Fibroblast of skin of right quadriceps (primary cell): ENCODE measurements at places on chromosomes 3 and 15.

GRCh38 chr3:99965681-99966408, 148.2 kb downstream of the CMSS1 start:
- no peak for DNase-seq

- no peak for DNase-seq
These were observed 94.5 kb downstream of the P3H2 start for GRCh38 chr3:190026154-190026553.

GRCh38 chr3:137105277-137105977, 147.6 kb downstream of the IL20RB start:
- DNase-seq = peak; percentile 51

DNA sequence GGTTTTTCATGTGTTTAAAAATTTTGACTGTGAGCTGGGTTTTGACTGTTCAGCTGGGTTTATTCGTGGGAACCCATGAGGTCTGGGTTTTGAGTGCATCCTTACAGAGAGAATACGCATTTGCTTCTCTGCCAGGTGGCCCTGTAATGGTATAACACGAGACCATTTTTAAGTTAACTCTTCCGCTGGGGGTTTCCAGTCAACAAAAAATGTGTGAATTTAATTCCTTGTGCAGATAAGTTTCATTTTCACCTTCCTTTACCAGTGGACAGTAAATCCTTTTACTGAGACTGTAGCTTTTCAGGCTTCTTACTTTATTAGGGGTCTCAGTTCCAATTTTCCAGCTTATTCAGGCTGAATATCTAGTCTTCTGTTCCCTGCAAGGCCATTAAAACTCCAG, 149.6 kb downstream of the OPA1 start:
- DNase-seq = no peak

- DNase-seq = no peak
These were observed 8.5 kb downstream of the ITPKA start for GRCh38 chr15:41501931-41502794.

DNA sequence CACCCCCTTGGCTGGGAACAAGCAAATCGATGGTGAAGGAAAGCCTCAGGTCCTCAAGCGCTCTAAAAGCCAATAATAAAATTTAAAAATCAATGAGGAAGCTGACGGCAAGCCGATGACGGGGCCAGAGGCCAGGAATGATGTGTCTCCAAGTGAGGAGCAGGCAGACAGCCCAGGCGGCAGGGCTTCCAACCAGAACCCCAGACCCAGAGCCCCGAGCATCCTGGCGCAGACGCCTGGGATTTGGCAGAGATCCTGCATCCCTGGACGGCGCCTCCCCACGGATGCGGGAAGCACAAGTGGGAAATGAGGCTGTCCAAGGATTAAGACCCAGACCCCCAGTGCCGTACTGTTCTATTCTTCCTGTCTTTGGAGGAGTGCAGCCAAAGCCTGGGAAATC, 123.0 kb upstream of the PROK2 start:
- DNase-seq = no peak

GRCh38 chr15:98069256-98069655, 108.8 kb downstream of the ARRDC4 start:
- DNase-seq = no peak

GRCh38 chr15:71708051-71708429, 102.3 kb upstream of the NR2E3 start:
- no peak for DNase-seq

- no peak for DNase-seq
These were observed 4.6 kb downstream of the TPM1 start for GRCh38 chr15:63046917-63047760.

- DNase-seq = no peak
These were observed 61.0 kb upstream of the RYK start for GRCh38 chr3:134311693-134312071.

DNA sequence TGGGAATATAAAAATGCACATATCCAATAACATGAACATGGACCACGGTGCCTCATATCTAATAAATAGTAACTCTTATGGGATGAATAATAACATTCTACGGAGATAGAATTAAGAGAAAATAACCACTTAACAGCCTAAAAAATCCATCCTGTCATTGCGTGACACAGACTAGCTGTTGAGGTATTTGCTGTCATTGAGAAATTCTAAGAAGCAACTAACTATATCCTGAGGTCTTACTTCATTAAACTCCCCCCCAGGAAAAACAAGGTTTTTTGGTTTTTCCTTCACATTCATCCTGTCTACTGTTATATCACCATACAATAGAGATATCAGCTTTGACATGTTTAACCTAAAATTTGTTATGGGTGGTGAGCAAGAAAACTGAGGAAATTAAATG, 14.3 kb downstream of the CEP152 start:
- no peak for DNase-seq

- peak; percentile 3 for DNase-seq
These were observed 31.5 kb upstream of the IMPG2 start for GRCh38 chr3:101351829-101352228.

DNA sequence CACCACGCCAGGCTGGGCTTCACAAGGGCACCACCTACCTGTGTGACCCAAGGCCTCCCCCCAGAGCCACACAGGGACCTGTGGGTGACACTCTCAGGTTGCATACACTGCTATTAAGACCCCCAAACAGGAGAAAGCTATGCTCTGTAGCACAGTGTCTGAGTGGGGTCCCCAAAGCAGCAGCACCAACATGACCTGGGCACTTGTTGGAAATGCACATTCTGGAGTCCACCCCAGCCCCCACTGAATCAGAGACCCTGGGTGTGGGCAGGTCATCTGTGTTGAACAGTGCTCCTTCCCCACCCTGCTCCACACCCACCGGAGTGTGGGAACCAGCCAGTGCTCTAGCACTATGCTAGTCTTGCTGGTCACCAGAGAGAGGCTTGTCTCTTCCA, 76.1 kb downstream of the ADAMTS17 start:
- no peak for DNase-seq

GRCh38 chr3:127524296-127524896, 66.1 kb downstream of the TPRA1 start:
- DNase-seq = no peak

GRCh38 chr3:133713347-133713746, 32.8 kb upstream of the TF start:
- no peak for DNase-seq

DNA sequence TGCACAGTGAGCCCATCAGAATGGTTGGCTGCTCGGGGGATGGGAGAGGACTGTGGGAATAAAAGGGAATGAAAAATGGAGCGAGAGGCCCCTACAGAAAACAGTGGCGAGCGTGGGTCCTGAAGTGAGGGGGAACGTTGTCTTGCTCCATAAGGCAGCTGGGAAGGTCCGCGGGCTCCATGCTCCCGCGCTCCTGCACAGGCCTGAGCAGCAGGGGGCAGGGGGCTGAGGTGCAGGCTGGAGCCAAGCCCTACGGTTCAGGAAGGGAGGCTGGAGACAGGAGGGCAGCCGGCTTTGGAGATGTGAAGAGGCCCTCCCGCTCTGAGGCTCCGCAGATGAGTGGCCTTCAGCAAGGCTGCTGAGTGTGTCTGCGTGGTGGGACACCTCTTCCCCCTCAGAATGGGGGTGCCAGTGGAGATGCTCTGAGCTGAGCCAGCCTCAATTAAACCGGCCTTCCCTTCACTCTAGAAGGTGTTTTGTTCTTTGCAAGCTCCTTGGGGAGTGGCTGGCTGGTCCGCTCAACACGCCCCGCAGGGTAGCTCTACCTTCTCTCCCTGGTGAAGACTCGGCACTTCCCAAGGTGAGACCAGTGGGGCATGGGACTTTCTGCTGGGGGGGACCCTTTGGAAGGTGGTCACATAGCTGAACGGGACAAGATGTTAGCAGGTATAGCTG, 208.0 kb downstream of the XXYLT1 start:
- DNase-seq = no peak

- DNase-seq = no peak
These were observed 42.5 kb downstream of the PLXNA1 start for GRCh38 chr3:127025456-127025855.

DNA sequence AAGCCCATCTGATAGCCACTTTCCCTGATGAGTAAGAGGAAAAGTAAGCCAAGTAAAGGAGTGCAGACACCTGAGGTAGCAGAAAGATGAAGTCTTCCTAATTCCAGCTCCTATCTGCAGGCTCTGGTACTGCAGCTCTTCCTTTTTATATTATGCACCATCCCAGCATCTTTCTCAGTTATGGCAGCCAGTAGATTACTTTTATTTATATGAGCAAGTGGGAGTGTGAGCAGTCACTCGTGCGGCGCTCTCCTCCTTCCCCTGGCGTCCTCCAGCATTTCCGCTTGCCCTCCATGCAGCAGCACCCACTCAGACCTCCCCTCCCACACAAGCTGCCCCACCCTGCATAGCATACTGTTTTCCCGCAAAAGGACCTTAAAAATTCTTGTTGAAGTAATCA, 465.9 kb upstream of the DPPA4 start:
- no peak for DNase-seq

DNA sequence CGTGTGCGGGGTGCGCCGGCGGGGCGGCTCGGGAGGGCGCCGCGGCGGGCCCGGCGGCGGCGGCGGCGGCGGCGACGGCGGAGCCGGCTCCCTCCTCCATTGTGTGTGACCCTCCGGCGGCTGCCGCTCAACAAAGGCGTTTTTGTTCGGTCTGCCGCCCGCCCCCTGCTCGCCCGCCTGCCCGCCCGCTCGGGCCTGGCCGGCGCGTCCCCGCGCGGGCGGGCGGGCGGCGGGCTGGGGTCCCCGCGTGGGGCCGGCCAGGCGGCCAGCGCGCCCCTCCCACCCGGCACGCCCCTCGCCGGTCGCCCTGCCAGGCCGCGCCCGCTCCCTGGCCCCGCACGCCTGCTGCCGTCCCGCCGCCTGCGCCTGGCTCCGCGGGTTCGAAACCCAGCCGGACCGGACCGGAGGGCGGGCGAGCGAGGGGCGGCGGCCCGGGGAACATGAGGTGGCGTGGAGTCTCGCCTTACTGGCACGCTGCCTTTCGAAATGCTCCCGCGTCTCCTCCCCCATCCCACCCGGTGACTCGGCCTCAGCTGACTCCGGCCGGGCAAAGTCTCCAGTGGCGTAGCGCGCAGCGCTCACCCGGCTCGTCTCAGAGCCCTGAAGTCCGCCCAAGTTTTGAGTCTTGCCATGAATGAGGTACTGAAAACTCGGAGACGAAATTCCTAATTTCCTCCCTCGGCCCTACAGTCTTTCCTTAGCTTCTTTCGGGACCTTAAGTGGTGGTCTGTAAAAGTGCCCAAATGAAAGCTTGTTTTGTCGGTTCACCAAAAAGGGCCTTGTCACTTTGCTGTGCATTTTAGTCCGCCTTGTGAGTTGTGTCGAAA, 588 bp downstream of the MAPK6 start:
- peak; percentile 78 for DNase-seq

DNA sequence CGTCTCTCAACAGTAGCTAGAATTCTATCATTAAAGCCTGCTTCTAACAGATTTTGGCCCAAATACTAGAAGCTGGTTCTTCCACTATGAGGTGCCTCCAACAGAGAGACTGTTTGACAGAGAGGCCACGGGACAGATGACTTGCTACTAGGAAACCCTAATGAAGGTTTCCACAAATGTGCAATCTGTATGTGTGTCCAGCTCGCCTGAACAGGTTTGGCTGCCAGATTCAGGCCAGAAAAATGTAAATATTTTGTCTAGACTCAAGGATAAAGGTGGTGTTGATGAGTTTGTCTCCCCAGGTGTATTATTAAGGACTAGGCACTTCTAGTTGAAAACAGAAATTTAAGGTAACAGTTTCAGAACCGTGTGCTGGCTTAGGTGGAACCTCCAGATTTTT, 91.6 kb upstream of the TRIM42 start:
- DNase-seq = no peak

- DNase-seq = peak; percentile 57
These were observed 11.9 kb downstream of the ARIH2 start for GRCh38 chr3:48930590-48930989.

DNA sequence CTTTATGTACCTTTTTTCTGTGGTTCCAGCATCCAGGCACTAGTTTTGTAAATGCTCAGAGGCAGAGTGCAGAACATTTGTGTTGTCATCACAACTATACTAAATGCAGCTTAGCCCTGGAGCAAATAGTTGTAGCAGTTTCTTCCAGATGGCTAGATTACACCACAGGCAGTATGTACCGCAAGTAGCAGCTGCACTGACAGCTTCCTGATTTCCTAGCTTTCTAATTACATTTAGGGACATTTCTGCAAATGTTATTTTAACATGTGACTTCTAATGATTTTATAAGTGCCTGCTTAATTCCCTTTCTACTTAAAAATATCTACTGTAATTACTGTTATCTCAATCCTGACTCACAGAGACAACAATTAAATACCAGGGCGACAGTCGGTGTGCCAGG, 106.5 kb downstream of the NR2E3 start:
- no peak for DNase-seq

DNA sequence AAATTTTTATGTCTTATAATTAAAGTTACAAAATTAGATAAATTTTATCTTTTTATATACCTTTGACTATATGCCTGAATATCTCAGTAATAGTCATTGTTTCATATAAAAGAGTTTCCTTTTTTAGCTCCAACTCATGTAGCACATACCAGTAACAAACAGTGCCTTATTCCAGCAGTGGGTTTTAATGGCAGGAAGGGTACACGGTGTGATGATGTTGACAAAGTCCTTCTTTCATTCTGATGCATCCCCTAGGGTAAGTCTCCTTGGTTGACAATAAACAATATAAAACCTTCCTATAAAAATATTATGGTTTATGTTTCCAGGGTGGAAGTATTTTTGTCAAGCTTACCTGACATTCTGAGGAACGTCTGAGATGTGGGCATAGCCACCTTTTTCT, 77.2 kb upstream of the FGF12 start:
- no peak for DNase-seq

- DNase-seq = peak; percentile 53
These were observed 757.0 kb upstream of the NECTIN3 start for GRCh38 chr3:110314512-110315114.

DNA sequence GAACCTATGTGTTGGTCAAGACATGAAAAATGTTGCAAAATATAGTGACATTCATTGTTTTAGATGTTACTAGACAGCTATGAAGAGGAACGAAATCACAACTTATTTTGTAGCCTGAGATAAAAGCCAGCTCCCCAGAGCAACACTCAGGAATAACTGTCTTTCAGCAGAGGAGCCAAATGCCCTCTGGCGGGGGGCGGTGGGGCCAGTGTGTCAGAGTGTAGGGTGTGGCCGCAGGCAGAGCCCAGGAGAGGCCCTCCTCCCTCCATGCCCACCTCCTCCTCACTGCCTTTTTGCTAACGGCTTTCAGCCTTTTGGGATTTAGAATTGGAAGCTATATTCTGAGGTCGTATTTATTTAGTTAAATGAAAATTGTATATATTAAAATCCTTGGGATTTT, 16.9 kb downstream of the APOD start:
- no peak for DNase-seq

DNA sequence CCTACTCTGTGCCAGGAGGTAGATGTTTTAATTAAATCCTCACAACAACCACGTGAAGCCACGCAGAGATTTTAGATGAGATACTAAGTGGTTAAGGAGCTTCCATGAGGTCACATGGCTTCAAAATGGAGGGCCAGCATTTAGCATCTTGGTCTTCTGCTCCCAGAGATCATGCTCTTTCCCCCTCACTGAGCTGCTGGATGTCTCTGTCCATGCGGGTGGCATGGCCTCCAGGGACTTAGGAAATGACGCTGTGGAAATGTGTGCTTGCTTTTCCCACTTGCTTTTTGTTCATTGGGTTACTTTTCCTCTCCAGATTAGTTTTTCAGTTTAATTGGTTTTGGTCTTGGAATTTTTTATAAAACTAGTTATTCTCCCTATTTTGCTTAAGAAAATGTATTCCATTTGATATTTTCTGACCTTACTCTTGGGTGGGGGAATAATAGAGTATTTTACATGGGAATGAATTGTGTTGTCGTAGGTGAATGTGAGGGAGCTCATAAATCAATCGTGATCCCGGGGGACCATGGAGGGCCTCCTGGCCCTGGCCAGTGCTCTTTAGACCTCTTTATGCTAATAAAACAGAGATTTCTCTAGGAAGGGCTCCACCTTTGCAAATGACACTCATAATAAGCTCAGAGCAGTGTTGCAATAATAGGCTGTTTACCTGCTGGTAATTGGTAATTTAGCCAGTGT, 376.0 kb upstream of the ONECUT1 start:
- DNase-seq = no peak
